ENCODE measurements at places on chromosomes 12 and 14.
A peak's percentile ranks its signal among the peaks of the same experiment; 100 is the strongest.

GRCh38 chr12:117555889-117556288 lies 194.5 kb upstream of the NOS1 start:
- DNase-seq: no peak

GRCh38 chr14:81471062-81471461 lies 62.6 kb downstream of the SEL1L start:
- DNase-seq: no peak

GRCh38 chr14:54659365-54659764 lies 92.4 kb downstream of the SAMD4A start:
- no peak for DNase-seq

- DNase-seq: no peak
These were observed 28.4 kb downstream of the HSPB8 start for GRCh38 chr12:119207063-119207560.

- no peak for DNase-seq
These were observed 16.4 kb downstream of the PLCZ1 start for GRCh38 chr12:18721452-18721851.

DNA sequence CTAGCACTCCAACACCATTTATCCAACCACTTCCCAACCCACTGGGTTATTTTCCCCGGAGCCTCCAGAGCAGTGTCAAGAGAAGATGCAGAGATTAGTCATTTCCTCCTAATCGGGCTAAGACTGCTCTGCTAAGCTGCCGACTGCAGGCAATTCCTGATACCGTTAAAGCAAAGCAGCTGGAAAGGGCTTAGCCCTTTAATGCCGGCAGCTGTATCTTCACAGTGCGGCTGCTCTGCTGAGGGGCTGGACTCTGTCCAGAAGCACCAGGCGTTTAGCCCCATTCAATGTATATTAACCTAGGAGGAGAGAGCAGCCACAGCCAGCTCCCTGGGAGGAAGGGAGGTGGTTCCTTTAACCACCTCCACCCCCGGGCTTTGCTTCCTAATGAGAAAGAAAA lies 11.1 kb downstream of the AQP6 start:
- DNase-seq: peak; percentile 81

- no peak for DNase-seq
These were observed 201.0 kb downstream of the TMX1 start for GRCh38 chr14:51441001-51441400.

DNA sequence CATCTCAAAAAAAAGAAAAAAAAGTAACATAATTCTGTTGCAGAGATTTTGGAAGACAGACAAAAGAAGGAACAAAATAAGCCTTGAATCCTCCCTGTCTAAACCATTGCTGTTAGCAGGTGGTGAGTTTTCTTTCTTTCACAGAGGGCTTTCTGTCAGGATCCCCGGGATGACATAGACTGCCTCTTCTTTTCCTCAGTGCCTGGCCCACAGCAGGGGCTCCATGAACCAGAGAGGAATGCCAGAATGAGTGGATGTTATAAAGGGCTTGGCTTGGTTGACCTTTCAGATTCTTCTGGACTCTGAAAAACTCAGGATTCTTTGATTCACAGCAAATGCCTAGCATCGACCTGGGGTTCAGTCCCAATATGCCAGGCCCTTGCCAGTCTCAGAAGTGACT lies 45.8 kb upstream of the CORO1C start:
- no peak for DNase-seq
